ENCODE measurements at places on chromosomes 7 and 10. TPM values are rescaled to one million over a fixed set of nuclear protein-coding genes. Genes with fewer than 3 reads are reported as not detected.

DNA sequence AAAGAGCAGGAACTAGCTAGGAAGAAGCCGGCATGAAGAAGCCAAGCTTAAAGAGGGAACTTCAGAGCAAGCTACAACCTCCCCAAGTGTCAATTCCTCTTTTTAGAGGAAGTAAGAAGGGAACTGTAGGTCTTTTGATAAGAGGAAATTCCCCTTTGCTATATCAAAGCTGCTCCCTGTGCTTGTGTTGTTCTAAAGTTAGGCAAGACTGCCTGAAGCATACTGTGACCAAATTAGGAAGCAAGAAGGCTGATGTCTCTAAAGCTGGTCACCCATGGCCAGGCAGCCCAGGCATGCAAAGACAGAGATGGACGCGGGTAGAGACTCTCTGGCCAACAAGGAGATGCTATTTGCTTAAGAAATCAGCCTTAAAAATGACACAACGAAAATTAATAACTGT is 87.9 kb downstream of the RNF216 start:
- DNase-seq = no peak

GRCh38 chr7:137848095-137848494 is 1.3 kb upstream of the DGKI start:
- DNase-seq = no peak

- DNase-seq = peak; percentile 84
These were observed 2.2 kb downstream of the TBATA start for GRCh38 chr10:70782746-70783680.

GRCh38 chr7:35787925-35788324 is 12.9 kb upstream of the SEPTIN7 start:
- DNase-seq = no peak

The UCN3 gene
- total RNA-seq = not detected

DNA sequence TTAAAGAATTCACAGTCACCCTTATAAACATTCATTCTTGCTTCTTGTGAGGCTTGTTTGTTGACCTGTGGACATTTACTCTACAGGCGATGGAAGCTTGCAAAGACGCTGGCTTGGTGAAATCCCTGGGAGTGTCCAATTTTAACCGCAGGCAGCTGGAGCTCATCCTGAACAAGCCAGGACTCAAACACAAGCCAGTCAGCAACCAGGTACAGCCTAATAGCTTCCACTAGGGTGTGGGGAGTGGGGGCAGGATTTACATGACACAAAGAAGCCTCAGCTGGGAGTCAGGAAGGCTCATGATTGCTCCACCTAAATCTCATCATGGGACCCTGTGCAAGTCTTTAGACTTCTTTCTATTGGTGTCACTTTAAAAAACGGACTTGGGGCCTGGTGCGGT is 29.0 kb downstream of the AKR1D1 start:
- no peak for DNase-seq

DNA sequence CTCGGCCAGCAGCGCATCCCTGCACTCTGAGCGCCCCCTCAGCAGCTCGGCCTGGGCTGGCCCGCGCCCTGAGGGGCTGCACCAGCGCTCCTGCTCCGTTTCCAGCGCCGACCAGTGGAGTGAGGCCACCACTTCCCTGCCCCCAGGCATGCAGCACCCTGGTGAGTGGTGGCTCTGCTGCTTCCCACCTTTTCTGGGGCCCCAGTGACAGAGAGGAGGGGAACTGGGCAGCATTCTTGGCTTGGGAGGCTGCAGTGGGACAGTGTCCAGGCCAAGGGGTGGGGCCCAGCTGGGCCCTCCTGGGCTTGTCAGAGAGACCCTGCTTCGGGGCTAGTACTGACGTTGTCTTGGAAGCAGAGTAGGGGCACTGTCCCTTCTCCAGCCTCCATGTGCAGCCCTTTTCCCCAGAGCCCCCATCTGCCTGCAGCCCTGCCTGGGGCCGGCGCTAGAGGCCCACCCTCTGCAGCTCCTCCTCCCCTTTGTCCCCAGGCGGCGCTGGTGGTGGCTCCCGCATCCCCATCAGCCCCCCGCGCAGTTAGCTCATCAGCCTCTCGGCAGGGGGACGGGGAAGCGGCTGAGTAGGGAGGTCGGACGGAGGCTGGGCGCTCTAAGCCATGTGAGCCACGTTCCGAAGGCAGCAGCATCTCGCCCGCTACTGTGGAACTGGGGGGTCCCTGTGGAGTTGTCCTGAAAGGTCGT is 29.2 kb downstream of the GBX1 start:
- no peak for DNase-seq
